ENCODE measurements at places on chromosomes 4 and X. TPM values are rescaled to one million over a fixed set of nuclear protein-coding genes. Genes with fewer than 3 reads are reported as not detected.

AMOT gene
- 343 TPM for total RNA-seq

DNA sequence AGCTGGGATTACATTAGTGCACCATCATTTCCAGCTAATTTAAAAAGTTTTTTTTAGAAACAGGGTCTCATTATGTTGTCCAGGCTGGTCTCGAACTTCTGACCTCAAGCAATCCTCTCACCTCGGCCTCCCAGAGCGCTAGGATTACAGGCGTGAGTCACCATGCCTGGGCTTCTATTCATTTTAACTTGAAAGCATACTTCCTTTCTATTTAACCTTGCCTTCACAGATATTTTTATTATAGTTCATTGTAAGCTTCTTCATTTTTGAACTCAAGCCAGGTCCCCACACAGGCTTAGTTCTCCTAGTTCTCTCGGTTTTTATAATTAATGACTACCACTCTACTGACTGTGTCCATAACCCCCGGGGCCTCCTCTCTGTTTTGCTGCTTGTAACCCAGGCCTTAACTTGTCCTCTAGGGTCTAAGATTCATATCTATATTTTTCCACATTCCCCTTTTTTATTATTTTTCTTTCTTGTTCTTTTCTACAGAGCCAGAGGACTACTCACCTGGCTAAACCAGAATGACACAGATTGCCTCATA lies 50.7 kb downstream of the SNX12 start:
- H3K27me3 ChIP-seq: no peaks in the 10 kb centered on the region
- peaks cover 2% of the 10 kb centered on the region for H3K36me3 ChIP-seq
- peaks cover 10% of the 10 kb centered on the region for H3K4me1 ChIP-seq
- H3K27ac ChIP-seq: peak overlapping the region; percentile 86

GRIA3 gene
- total RNA-seq: 2.3 TPM

RBM10 gene
- total RNA-seq: 56.7 TPM

GRCh38 chr4:14790494-14790893 lies 211.8 kb upstream of the CPEB2 start:
- H3K27ac ChIP-seq: no peak overlapping the region
- H3K4me1 ChIP-seq: no peaks in the 10 kb centered on the region
- no peaks in the 10 kb centered on the region for H3K27me3 ChIP-seq
- no peak for DNase-seq
- no peaks in the 10 kb centered on the region for H3K36me3 ChIP-seq

MAGEA2B gene
- total RNA-seq: not detected

- H3K4me3 ChIP-seq: no peak overlapping the region
- H3K27me3 ChIP-seq: peaks cover 14% of the 10 kb centered on the region
- H3K36me3 ChIP-seq: no peaks in the 10 kb centered on the region
- DNase-seq: no peak
Observed at GRCh38 chrX:123230798-123231197, 46.7 kb downstream of the GRIA3 start.

GRCh38 chr4:2427383-2428334 lies 8.9 kb downstream of the CFAP99 start:
- H3K27me3 ChIP-seq: peaks cover 12% of the 10 kb centered on the region
- no peak for DNase-seq
- H3K4me1 ChIP-seq: no peaks in the 10 kb centered on the region
- no peak overlapping the region for H3K27ac ChIP-seq
- no peaks in the 10 kb centered on the region for H3K36me3 ChIP-seq
- no peak overlapping the region for H3K4me3 ChIP-seq

CT83 gene
- not detected for total RNA-seq

DOK7 gene
- 4.8 TPM for total RNA-seq

DNA sequence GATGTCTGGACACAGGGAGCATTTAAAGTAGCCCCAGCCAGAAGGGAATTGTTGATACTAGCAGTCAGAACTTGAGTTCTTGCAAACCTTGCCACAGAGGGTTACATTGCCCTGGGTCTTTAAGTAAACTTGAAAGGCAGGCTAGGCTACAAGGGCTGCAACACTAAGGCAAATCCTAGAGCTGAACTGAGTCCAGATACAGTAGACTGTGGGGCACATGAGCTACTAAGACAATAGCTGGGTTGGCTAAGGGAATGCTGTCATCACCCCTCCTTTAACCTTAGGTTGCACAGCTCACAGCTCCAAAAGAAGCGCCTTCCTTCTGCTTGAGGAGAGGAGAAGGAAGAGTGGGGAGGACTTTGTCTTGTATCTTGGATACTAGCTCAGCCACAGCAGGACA lies 35.6 kb downstream of the SH3BGRL start:
- H3K4me3 ChIP-seq: no peak overlapping the region
- no peak for DNase-seq
- no peak overlapping the region for H3K27ac ChIP-seq
- peaks cover 9% of the 10 kb centered on the region for H3K36me3 ChIP-seq

- H3K27me3 ChIP-seq: no peaks in the 10 kb centered on the region
- no peak overlapping the region for H3K4me3 ChIP-seq
- H3K4me1 ChIP-seq: peaks cover 14% of the 10 kb centered on the region
- no peaks in the 10 kb centered on the region for H3K36me3 ChIP-seq
Observed at GRCh38 chr4:166977596-166977995, 256.7 kb downstream of the SPOCK3 start.

- H3K4me3 ChIP-seq: no peak overlapping the region
- no peaks in the 10 kb centered on the region for H3K27me3 ChIP-seq
- no peaks in the 10 kb centered on the region for H3K4me1 ChIP-seq
- no peaks in the 10 kb centered on the region for H3K36me3 ChIP-seq
- no peak for DNase-seq
- no peak overlapping the region for H3K27ac ChIP-seq
Observed at GRCh38 chrX:97016106-97016505, 132.4 kb downstream of the RPA4 start.

DNA sequence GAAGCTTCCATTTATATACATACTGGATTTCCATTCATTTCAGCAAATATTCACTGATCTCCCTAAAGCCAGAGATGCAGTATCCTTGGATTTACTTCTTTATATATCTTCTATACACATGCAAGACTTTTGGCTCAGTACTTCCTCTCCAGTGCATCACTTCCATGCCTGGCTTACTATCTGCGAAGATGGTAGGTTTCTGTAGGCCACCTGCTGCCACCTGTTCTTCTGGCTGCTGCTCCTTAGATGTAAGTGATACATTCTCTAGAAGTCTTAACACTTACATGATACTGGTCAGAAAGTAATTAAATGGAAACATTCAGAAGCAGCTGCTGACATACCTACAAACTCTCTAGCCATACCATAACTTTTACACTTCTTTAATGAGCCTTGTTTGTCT lies 48.9 kb downstream of the TBC1D9 start:
- H3K4me3 ChIP-seq: no peak overlapping the region
- no peaks in the 10 kb centered on the region for H3K27me3 ChIP-seq
- DNase-seq: no peak
- peaks cover 13% of the 10 kb centered on the region for H3K36me3 ChIP-seq

DNA sequence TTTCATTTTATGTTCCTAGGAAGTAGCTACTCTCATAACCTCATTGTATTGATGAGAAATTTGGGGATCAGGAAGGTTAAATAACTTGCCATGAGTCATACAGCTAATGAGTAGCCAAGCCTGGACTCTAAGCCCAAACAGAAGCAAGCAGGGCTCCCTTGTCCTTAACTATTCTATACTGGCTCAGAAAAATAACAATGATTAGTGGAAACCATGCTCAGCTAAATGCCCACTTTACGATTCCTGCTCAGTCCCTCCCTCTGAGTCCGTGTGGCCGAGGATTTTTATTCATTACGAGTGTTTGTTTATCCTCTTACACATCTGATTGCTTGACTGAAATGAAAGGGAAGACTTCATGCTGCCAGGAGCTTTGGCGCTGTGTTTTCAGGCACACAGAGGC lies 100.9 kb downstream of the SLC34A2 start:
- H3K4me3 ChIP-seq: no peak overlapping the region
- no peak overlapping the region for H3K27ac ChIP-seq
- DNase-seq: no peak
- peaks cover 5% of the 10 kb centered on the region for H3K36me3 ChIP-seq
- no peaks in the 10 kb centered on the region for H3K4me1 ChIP-seq
- no peaks in the 10 kb centered on the region for H3K27me3 ChIP-seq
